ENCODE measurements at places on chromosomes 4 and X.
A peak's percentile ranks its signal among the peaks of the same experiment; 100 is the strongest.

DNA sequence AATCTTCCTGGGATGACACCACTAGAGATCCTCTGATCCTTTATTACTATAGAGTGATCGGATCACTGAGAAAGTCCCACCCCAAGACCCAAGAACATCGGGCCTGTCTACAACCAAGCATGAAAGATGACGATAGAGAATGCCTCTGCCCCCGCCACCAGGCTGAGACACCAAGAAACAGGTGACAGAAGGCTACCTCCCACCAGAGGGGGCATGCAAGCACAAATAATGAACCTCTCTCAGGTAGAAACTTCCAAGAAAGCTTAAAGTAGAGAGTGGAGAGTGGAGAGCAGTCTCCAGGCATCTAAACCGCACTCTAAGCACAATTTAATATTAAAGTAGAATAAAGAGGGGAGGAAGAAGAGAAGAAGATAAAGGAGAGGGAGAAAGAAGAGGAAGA lies 402.6 kb downstream of the INPP4B start:
- no peak overlapping the region for H3K4me3 ChIP-seq
- H3K27ac ChIP-seq: no peak overlapping the region
- H3K27me3 ChIP-seq: no peaks in the 10 kb centered on the region

DNA sequence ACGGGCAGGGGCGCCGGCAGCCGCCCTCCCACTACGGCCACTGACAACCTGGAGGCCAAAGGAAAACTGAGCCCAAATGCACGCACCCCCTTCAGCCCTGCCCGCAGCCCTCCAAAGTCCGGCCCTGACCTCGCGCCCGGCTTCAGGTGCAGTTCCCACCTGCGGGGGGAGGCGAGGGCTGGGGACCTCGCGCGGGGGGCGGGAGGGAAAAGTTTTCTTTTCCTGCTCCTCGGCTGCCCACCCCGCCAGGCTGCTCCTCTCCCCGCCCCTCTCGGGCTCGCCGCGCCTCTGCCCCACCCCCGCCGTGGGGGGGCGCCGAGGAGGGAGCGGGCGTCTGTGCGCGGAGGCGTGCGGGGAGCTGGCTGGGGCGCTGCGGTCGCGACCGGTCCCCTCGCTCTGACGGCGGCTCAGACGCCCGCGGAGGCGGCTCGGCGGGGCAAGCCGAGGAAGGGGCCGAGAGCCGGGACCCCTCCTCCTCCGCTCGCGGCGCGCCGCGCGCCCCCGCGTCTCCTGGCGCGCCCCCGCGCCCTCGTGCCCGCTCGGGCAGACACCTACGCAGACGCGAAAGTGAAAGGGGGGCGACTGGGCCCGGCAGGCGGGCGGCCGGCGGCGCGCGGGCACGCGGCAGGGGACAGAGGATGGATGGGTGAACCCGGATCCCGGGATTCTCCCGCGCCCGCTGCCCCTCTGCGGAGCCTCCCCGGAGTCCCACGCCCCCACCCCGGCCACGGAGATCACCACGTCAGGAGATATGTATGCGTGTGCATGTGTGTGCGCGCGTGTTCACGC lies 3.1 kb upstream of the NR3C2 start:
- H3K27ac ChIP-seq: no peak overlapping the region
- peak overlapping the region; percentile 80 for H3K4me3 ChIP-seq
- peaks cover 56% of the 10 kb centered on the region for H3K27me3 ChIP-seq
- no peaks in the 10 kb centered on the region for H3K36me3 ChIP-seq
- peaks cover 21% of the 10 kb centered on the region for H3K4me1 ChIP-seq
- DNase-seq: peak; percentile 32

GRCh38 chr4:7197910-7198309 lies 5.6 kb downstream of the SORCS2 start:
- H3K27ac ChIP-seq: no peak overlapping the region
- H3K4me1 ChIP-seq: no peaks in the 10 kb centered on the region
- H3K4me3 ChIP-seq: no peak overlapping the region
- no peaks in the 10 kb centered on the region for H3K36me3 ChIP-seq
- no peak for DNase-seq

- DNase-seq: no peak
- H3K27ac ChIP-seq: no peak overlapping the region
- H3K36me3 ChIP-seq: no peaks in the 10 kb centered on the region
- peaks cover 5% of the 10 kb centered on the region for H3K4me1 ChIP-seq
- no peak overlapping the region for H3K4me3 ChIP-seq
Measured at GRCh38 chr4:176052744-176053143, 12.9 kb upstream of the WDR17 start.
